Femur (tissue), 1 donor: ENCODE measurements at places on chromosomes 3 and 15.

GRCh38 chr3:42749025-42749752 lies 23.9 kb downstream of the CCDC13 start:
- no peak for DNase-seq

GRCh38 chr15:99213187-99213811 lies 36.1 kb downstream of the TTC23 start:
- DNase-seq, result peak; percentile 83

GRCh38 chr3:54358969-54359694 lies 236.8 kb downstream of the CACNA2D3 start:
- DNase-seq, result no peak

DNA sequence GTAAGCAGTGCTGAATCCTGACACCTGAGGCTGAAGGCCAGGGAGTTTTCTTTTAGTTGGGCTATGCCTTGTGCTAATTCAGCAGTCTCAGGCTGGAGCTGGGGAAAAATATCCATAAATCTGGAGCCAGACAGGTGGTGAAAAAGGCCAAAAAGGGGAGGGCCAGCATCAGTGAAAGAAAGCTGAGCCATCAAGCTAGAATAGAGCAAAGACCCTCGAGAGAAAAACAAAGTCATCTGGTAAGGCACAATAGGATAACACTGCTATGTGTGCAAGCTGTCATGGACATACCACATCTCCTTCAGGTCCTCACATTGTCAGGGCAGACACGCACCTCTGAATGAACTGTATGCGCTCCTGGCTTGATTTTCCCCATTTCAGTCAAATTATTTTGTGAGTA lies 687.9 kb downstream of the SQOR start:
- DNase-seq, result no peak

DNA sequence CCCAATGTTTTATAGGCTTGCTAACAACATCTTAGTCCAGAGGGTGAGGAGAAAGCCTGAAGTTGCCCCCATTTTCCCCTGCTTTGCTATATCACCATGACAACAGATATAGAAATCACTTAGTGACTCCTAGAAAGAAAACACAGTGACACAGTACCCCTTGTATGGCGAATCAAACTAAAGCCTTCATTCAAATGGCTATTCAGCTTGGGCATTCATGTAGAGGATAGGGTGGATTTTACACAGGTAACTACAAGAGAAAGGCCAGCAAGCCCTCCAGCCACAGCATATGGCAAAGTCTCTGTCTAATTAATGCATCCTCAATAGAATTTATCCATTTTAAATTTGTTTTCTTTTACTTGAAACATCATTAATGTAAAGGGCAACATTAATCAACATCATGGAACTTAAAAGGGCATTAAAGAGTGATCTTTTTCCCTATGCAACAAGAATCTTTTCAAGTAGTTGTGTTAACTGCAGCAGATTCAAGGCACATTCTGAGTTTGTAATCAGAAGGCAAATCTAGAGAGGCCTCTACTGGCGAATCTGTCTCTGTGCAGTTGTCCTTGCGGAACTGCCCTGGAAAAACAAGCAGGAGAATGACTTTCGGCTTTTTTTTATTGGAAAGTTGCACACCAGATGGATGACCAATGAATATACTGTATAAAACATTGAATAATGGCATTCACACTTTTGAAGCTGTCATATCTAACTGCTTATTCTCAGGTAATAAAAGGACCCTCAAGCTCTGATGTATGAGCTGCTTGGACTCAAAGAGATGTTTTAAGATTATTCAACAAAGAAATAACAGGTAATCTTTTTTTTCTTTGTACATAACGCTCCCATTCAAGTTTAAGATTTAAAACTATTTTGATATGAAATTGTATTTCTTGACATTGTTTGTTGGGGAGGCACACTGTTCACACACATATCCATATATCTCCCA lies 621.7 kb upstream of the AGTR1 start:
- DNase-seq, result peak; percentile 27

DNA sequence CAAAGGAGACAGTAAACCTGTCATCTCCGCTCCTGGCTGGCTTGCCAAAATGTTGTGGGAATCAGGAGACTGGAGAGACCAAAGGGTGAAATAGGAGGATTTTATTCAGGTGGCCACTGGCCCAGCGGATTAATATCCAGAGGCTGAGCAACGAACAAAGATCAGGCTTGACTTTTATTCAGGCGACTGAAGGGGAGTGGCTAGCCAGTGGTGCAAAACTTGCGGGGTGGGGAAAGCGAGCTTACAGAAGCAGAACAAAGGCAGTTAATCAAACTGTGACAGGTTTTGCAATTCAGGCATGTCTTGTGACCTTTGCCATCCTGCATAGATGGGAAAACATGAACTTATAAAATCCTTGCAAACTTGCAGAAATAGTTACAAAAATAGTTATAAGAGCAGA lies 19.8 kb upstream of the ACAD9 start:
- DNase-seq, result no peak

DNA sequence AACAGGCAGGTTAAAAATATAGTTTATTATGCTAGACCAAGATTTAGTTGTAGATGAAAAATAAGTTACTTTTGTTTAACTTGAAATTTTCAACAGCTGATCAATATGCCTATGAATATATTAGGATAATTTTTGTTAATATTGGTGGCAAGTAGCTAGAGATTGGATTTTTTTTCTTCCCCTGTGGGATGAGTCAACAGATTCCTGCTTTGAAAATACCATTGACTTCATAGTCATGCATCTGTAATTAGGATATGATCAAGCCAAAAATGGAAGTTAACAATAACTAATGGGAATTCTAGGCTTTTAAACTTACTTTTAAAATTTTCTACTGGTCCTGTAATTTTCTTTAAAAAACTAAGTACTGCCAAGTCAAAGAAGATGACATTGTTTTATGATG lies 211.7 kb downstream of the ZIC1 start:
- no peak for DNase-seq

DNA sequence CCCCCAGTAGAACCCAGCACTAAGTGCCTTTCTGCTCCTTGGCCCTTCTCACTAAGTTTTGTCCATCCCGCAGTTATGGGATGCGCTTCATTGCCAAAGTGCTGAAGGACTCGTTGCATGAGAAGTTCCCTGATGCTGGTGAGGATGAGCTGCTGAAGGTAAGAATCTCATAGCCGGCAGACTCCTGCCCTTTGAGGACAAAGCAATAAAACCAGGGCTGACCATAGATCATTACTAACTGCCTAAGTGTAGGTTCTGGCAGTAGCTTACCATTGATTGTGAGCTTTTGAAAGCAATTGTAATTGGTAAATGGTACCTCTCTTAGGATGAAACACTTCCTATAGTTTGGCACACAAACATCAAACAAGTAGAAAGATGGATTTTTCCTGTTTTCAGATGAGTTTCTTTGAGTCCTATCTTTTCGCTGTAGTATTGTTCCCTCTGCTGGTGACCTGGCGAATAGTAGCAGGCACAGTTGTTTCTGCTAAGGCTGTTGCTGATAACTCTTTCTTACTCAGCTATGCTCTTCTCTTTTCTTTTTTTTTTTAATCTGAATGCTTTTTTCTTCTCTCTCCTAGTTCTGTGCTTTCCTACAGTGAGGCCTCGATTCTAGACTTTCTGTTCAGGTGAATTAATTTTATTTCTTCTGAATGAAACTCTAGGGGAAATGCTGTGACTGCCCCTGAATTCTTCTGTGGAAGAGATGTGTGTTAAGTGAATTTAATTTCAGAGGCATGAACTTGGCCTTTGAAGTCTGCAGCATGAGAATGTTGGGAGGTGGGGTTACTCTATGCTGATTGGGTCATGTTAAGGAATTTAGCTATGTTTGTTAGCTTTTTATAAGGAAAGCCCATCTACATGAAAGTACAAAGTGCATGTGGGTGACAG lies 47.4 kb upstream of the CRTC3 start:
- peak; percentile 58 for DNase-seq

- DNase-seq, result no peak
These were observed 849 bp downstream of the RRP9 start for GRCh38 chr3:51940648-51941462.

GRCh38 chr3:164049847-164050246 lies 1028.4 kb downstream of the SI start:
- DNase-seq, result no peak

GRCh38 chr3:187024536-187025226 lies 94.4 kb downstream of the ST6GAL1 start:
- DNase-seq, result no peak

- DNase-seq, result no peak
These were observed 2.9 kb downstream of the NAA50 start for GRCh38 chr3:113743006-113743630.

DNA sequence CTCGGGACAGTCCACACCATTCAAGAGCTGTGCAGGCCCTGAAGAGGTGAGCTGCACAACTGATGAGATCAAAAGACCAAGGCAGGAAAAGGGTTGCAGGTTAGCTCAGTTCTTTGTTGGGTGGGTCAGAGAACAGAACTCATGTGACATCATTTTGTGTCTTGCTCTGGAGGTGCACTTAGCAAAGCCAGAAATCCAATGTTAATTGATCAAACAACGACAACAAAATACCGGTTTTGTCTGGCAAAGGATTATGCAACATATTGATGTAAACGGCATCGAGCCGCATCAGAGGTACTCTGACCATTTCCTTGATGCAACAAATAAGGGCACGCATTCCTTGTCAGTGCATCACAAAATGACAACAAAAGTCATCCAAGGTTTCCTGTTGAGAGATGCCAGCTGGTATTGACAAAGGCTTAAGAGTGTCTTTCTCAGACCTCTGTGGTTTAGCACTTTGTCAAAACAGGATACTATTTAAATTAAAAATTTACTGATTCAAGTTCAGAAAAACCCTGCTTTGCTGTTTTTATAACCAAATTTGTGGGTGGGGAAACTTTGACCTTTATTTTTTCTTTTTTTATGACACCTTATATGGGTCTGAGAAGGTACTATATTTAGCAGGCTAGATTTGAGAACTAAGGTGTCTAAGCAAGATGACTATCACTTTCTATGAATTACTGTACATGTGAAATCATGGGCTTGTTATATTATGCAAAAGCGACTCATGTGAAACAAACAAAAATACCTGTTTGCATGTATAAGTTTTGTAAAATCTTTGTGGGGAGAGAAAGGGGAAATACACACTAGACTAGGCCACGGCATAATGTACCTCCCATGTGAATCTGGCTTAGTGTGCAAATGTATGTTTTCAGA lies 496.1 kb downstream of the FOXP1 start:
- DNase-seq, result no peak

GRCh38 chr15:101128221-101129015 lies 123.4 kb downstream of the CHSY1 start:
- DNase-seq, result peak; percentile 56

GRCh38 chr3:184171562-184171961 lies 3.1 kb upstream of the AP2M1 start:
- no peak for DNase-seq

GRCh38 chr15:27813139-27813538 lies 286.0 kb downstream of the OCA2 start:
- DNase-seq, result no peak

GRCh38 chr3:42195879-42196330 lies 70.1 kb downstream of the CCK start:
- DNase-seq, result no peak

- DNase-seq, result no peak
These were observed 573.4 kb upstream of the PPP2R3A start for GRCh38 chr3:135392151-135392550.

GRCh38 chr3:186315581-186316354 lies 46.3 kb downstream of the DGKG start:
- no peak for DNase-seq
